ENCODE measurements at places on chromosomes 6 and 20. TPM values are rescaled to one million over a fixed set of nuclear protein-coding genes. Genes with fewer than 3 reads are reported as not detected.

Gene KCNG1
- polyA plus RNA-seq, result 4.3 TPM

Gene NMBR
- polyA plus RNA-seq, result 0.25 TPM

Gene TP53TG5
- polyA plus RNA-seq, result 2.0 TPM

Gene ASXL1
- 80.9 TPM for polyA plus RNA-seq

Gene ULBP2
- 0.88 TPM for polyA plus RNA-seq

Gene FLOT1
- polyA plus RNA-seq, result 136 TPM

Gene PHACTR3
- 12.4 TPM for polyA plus RNA-seq

Gene DST
- polyA plus RNA-seq, result 255 TPM

Gene ASIP
- 0.70 TPM for polyA plus RNA-seq

Gene F13A1
- 14.9 TPM for polyA plus RNA-seq

Gene HLA-DQA1
- polyA plus RNA-seq, result 3.3 TPM

Gene CPNE5
- polyA plus RNA-seq, result 13.2 TPM

Gene COL11A2
- 5.9 TPM for polyA plus RNA-seq

Gene PPP2R5D
- polyA plus RNA-seq, result 72.5 TPM

Gene GSTA2
- polyA plus RNA-seq, result 0.71 TPM

Gene ENPP4
- polyA plus RNA-seq, result 17.8 TPM

Gene TREML4
- not detected for polyA plus RNA-seq

Gene SCUBE3
- 63.6 TPM for polyA plus RNA-seq

Gene ARMH2
- polyA plus RNA-seq, result not detected

Gene CD93
- polyA plus RNA-seq, result 37.9 TPM

Gene PRELID3B
- polyA plus RNA-seq, result 75.9 TPM

Gene STMND1
- 0.90 TPM for polyA plus RNA-seq

Gene SLCO4A1
- 2.0 TPM for polyA plus RNA-seq

Gene MUC21
- polyA plus RNA-seq, result not detected

Gene CTAGE9
- 0.55 TPM for polyA plus RNA-seq

Gene RAMACL
- polyA plus RNA-seq, result 0.40 TPM

Gene GHRH
- polyA plus RNA-seq, result not detected

Gene BPIFA1
- not detected for polyA plus RNA-seq

Gene SMPD2
- 12.9 TPM for polyA plus RNA-seq

Gene NTSR1
- 1.5 TPM for polyA plus RNA-seq

Gene BNIP5
- 0.17 TPM for polyA plus RNA-seq
